Activated naive CD4-positive, alpha-beta T cell treated with anti-CD3 and anti-CD28 coated beads, Interleukin-2, amount 50 U/mL, for 72 hours (primary cell): ENCODE measurements at places on chromosomes 1 and 21. TPM values are rescaled to one million over a fixed set of nuclear protein-coding genes. Genes with fewer than 3 reads are reported as not detected.

Gene ITGB2
- total RNA-seq: 272 TPM

Gene HSD11B1
- 0.75 TPM for total RNA-seq

Gene LYPD8
- not detected for total RNA-seq

Gene MX1
- total RNA-seq: 18.0 TPM

Gene INAVA
- 0.09 TPM for total RNA-seq

Gene SYT2
- not detected for total RNA-seq

Gene HEYL
- not detected for total RNA-seq

Gene SAMD11
- not detected for total RNA-seq

Gene GCSAML
- 0.16 TPM for total RNA-seq

Gene WARS2
- total RNA-seq: 22.5 TPM

Gene CASZ1
- total RNA-seq: 1.8 TPM

Gene TMEM52
- 1.5 TPM for total RNA-seq

Gene ZNF281
- 16.2 TPM for total RNA-seq

Gene IVL
- not detected for total RNA-seq

Gene SPRR2G
- total RNA-seq: not detected

Gene ATP1A4
- total RNA-seq: not detected

Gene NAV1
- total RNA-seq: 0.48 TPM

Gene C1orf53
- not detected for total RNA-seq

Gene CYYR1
- not detected for total RNA-seq

Gene PROX1
- 0.08 TPM for total RNA-seq

Gene DCST1
- total RNA-seq: 0.34 TPM
